NCI-H1048 (cell line): ENCODE measurements at places on chromosomes 16 and 17.

GRCh38 chr16:75023009-75023408 lies 24.2 kb downstream of the ZNRF1 start:
- no peak for DNase-seq

DNA sequence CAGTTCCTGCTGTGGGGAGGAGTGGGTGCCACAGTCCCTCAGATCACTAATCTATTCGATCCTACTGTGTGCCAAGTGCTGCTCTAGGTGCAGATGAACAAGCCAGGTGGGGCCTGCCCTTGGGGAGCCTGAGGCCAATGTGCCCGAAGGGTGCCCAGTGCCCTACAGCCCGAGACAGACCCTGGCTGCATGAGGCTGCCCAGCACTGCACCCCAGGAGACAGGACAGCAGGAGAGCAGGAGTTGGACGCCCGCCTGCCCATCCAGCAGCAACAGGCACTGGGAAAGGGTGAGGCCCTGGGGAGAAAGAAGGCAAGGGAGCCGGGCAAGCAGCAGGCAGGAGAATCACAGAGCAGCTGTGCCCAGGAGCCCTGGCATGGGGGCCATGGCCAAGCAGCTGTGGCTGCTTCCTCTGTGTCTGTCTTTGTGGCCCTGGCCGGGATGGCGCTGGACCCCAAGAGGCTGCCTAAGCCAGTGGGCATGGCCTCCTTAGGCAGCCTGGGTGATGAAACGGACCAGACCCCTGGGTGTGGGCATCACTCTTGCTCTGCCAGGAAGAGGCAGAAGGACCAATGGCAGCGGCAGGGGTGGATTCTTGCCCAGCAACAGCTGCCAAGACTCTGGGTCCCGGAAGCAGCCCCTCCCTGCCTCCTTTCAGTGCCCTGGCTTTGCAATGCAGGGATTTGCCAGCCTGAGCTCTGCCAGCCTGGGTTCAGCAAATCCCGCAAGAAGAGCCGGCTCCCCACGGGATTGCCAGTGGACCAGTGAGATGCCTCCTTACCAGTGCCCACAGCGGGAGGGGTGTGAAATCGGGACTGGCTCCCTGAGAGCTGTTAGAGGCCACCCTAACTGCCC lies 179.6 kb upstream of the TNRC6C start:
- DNase-seq, result no peak

DNA sequence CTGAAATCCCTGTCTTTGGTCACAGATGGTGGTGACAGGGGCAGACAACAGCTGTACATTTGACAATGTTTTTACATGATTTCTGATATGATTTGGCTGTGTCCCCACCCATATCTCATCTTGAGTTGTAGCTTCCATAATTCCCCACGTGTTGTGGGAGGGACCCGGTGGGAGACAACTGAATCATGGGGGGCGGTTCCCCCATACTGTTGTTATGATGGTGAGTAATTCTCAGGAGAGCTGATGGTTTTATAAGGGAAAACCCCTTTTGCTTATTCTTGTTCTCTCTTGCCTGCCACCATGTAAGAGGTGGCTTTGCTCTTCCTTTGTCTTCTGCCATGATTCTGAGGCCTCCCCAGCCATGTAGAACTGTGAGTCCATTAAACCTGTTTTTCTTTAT lies 353.9 kb downstream of the CPPED1 start:
- DNase-seq, result no peak

- no peak for DNase-seq
Observed at GRCh38 chr17:35011671-35012216, 31.4 kb downstream of the LIG3 start.

- no peak for DNase-seq
Observed at GRCh38 chr17:62781356-62781755, 26.8 kb downstream of the MARCHF10 start.

- no peak for DNase-seq
Observed at GRCh38 chr16:55871411-55872038, 3.6 kb downstream of the CES5A start.

GRCh38 chr17:72063756-72064450 lies 56.9 kb upstream of the SOX9 start:
- DNase-seq, result no peak

DNA sequence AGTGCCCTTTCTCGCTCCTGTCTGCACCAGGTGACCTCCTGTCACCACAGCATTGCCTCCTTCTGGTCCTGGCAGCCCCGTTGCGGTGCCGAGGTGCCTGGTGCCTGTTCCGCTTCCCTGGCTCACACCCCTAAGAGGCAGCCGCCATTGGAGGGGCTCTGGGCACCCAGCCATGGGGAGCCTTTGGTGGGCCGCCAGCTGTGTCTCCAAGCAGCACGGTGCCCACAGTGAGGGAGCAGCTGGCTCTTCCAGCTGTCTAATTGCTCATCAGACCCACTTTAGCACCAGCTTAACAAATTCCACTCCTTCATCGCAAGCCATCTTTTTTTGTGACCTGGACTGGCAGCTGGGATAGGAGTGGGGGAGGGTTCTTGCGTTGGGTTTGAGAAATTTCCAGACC lies 276.1 kb downstream of the SNX29 start:
- no peak for DNase-seq

DNA sequence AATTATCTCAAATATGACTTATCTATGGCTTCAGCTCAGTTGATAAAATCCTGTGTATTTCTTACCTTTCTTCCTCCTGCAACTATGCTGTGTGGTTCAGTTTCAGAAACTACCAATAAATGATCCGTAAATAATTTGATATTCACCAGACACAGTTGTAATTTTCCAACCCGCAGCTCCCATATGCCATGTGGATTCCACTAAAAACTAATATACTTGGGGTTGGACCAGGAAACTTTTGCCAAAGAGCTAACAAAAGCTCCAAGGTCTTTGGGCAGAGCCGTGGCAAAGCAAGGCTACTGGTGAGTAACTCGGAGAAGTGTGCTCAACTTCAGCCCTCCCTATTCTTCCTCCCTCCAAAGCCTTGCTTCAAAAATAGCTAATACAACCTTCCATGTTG lies 2.3 kb upstream of the CHST6 start:
- no peak for DNase-seq

DNA sequence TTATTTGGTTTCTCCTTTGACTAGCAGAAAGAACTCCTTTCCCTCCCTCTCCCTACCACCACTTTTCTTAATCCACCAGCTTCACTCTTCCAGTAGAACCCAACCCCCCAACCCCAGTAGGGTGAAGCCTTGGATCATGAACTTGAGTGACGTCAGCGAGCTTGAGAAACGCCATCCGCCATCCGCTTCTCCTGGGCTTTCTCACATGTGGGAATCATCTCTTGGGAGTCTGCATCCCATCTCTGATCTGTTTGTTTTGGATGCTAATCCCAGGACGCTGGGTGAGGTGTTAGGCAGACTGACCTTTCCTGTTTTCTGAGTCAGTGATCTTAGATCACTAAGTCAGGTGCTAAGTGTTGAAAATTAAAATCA lies 16.0 kb upstream of the SOX9 start:
- no peak for DNase-seq

DNA sequence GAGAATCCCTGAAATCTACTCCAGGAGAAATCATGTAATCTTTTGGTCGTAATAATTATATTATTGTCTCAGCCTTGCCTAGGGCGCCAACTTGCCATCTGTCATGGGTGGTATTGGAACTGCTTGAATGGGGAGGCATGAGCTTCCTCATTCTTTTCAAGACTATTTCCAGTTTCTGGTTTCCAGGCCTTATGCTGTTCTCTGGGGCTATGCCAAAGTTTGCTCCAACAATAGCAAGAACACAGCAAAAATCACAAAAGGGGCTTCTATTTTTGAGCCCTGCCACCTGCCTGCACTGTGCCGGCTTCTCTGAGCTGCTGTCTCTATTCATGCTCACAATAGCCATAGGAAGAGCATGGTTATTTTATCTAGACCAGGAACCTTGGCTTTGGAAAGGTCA lies 111.7 kb downstream of the SPECC1 start:
- no peak for DNase-seq

DNA sequence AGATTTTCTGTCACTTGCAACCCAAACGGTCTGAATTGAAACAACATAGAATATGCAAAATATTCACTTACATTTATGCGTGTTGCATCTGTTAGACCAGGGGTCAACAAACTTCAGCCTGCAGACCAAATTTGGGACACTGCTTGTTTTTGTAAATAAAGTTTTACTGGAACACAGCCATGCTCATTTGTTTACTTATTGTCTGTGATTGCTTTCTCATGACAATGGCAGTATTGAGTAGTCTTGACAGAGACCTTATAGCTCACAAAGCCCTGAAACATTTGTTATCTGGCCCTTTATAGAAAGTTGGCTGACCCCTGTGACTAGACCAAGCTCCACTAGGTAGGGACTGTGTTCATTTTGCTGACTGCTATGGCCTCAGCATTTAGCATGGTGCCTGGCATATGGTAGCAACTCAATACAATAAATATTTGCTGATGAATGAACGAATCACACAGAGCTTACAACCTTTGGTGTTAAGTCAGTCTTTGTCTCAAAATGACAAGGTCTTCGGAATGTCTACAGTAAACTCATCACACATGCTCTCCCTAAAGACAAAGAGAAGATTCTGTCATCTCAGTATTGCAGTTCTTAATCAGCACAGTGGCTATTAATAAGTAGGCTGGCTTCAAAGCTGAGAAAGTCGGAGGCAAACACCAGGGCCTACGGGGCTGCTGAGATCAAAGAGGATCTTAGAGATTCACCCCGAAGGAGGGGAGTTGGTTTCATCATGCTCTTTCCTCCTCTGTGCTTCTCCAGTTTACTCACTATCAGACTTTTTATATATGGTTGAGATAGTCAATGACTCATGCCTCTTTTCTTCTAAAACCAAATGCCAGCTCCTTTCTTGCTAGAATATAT lies 95.2 kb upstream of the AXIN2 start:
- DNase-seq, result no peak

GRCh38 chr17:57519800-57520199 lies 225.3 kb downstream of the CCDC182 start:
- DNase-seq, result no peak

GRCh38 chr16:89322321-89323119 lies 105.0 kb downstream of the ZNF778 start:
- DNase-seq, result no peak

DNA sequence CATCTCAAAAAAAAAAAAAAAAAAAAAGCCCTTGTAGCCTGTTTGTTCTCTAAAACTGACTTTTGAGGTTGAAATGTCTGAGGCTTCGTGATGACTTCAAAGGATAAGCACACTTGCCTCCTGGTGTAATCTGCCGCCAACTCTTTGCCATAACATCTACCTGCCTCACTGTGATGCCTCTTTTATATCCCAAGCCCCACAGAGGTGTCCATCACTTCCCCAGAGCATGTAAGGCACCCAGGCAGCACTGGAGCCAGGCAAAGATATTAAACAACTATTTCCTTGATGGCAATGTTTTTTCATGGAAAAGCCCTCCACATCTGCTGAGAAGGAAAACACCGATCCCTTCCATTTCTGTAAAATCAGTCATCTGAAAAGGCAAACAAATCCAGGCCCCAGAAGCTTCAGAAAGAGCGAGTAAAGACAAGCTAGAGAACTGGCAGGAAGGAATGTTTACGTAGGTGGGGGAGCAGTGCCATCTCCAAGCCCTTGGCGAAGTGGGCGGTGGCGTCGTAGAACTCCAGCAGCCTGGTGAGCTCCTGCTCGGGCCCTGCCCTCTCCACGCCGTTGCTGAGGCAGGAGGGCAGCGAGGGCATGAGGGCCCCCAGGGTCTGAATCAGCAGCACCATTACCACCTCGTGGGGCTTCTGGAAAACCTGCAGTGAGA lies 28.6 kb downstream of the COG7 start:
- DNase-seq, result no peak

DNA sequence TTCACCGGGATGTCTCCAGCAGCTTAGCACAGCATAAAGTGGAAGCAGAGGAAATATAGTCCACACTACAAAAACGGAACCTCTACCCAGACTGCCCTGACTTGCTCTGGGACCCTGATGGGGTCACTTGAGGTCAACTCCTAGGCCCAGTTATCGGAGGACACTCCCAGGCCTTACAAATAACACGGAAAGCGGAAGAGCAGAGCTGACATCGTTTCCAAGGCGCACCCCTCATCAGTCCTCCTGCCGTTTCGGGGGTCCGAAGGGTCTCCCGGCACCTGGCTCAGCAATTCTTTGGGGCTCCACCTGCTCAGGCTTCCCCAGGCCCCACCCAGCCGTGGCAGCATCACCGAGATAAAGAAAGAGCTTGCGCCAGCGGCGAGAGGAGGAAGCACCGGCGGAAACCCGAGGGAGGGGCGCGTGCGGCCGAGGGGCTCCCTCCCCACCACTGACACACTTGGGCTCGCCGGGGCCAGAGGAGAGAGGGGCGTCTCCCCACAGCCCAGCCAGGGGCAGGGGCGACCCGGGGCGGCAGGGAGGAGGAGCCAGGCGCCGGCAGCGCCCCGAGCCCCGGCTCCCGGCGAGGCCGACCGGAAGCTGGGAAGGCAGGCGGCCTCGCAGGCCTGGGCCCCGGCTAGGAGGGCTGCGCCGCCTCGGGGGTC lies 727 bp downstream of the CORO7 start:
- DNase-seq, result no peak

DNA sequence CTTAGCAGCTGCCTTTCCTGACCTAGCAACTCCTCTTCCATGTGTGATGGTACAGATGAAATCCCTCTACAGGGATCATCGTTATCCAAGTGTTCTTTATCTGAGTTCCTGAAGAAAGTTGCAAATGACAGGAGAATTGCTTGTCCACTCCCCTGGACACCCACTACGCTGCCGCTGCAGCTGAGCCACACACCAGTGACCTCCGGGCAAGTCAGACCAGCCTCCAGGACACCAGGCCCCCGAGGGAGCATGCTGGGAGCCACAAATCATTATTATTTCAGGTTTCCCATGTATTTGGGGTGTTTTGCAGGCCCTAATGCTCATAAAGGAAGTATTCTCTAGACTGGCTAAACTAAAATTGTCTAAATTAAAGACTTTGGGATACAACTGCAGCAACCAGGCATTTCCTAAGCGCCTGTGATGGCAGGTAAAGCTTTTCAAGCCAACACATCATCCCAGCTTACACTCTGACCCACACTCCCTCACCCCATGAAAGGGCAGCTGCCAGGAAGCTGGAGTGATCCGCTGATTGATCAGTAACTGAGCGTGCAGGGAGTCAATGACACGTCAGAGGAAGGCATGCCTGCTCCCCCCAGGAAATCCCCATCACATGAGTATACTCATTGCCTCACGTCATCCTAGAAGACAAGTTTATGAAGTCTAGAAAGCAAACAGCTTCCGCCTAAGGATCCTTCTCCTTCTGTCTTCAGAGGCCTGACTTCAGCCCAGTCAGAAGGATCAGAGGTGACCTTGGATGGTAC lies 14.4 kb downstream of the FA2H start:
- no peak for DNase-seq

DNA sequence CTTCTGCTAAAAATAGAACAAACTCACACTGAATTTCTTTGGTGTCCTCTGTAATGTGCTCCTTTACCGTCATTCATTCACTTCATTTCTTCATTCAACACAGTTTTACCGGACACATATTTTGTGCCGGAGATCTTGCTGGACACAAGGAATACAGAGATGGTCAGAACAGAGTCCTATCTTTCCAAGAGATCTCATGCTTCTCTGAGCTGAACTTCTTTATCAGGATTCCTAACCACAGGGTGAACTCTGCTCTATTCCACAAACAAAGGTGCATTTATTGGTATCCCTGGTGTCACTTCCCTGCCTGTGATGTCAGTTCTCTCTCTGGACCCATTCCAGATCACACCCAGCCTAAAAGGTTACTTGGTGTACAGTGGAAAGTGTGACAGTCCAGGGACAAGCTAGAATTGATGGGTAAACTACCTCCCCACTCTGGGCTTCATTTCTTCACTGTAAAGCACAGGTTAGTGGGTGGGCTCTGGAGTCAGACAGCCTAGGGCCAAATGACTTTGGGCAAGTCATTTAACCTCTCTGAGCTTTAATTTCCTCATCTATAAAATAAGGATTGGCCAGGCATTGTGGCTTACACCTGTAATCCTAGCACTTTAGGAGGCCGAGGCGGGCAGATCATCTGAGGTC lies 4.2 kb downstream of the IFI35 start:
- DNase-seq, result no peak

- no peak for DNase-seq
Observed at GRCh38 chr16:11708421-11708820, 34.2 kb downstream of the TXNDC11 start.
